Mesenteric fat pad (tissue), 1 donor: ENCODE measurements at places on chromosomes 16 and 17.

- no peak for DNase-seq
These were observed 18.7 kb downstream of the USP36 start for GRCh38 chr17:78821961-78822360.

DNA sequence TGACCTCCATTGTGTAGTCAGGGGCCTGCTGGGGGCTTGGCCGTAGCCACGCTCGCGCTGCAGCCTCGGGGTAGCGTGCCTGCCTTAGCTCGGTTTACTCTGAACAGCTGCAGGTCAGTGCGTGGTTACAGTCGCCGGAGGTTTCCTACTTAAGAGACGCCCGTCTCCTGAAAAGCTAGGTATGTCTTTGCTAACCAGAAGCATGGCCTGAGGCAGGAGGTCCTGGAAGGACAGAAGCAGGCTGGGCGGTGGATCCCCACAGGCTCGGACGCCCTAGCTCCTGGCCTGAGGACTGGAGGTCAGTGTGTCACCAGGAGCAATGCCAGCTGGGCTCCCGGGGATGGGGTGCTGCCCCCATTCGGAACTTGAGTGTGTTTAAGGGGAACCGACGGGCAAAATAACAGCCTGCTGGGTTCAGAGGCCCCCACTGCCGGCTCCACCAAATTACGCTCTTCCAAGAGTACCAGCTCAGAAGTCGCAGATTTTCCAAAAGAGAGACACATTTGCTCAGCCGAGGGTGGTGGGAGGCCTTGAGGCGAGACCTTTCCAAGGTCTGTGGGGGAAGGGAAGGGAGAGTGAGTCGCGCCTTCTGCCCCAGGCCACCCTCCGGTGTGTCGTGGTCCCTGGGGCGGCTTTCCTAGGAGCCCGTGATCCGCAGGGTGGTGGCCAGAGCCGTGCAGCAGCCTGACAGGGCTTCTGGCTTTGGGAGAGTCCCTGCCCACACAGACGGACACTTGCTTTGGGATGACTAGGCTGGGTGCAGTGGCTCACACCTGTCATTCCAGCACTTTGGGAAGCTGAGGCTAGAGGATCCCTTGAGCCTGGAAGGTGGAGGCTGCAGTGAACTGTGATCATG is 3.9 kb upstream of the GNG13 start:
- no peak for DNase-seq

DNA sequence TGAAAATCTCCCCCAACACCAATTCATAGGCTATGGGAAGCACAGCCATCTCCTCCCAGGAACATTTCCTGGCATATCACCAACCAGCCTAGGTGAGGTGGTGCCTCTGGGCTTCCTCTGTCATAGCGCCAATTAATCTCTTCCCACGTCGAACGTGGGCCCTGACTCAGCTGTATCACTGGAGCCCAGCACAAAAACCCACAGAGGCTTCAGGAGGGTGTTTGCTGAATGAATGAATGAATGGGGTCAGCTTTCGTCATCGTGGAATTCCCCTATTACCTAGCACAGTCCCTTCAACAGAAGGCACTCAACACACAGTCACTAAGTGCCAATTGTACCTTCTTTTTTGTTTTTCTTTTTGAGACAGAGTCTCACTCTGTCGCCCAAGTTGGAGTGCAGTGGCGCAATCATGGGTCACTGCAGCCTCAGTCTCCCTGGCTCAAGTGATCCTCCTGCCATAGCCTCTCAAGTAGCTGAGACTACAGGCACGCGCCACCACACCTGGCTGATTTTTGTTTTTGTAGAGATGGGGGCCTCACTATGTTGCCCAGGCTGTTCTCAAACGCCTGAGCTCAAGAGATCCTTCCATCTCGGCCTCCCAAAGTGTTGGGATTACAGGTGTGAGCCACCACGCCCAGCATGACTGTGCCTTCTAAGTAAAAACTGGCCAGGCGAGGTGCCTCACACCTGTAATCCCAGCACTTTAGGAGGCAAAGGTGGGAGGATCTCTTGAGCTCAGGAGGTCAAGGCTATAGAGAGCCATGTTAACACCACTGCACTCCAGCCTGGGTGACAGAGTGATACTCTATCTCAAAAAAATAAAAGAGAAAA is 4.1 kb downstream of the ZNF688 start:
- DNase-seq, result no peak

GRCh38 chr16:71635632-71636031 is 9.6 kb downstream of the MARVELD3 start:
- DNase-seq, result no peak

DNA sequence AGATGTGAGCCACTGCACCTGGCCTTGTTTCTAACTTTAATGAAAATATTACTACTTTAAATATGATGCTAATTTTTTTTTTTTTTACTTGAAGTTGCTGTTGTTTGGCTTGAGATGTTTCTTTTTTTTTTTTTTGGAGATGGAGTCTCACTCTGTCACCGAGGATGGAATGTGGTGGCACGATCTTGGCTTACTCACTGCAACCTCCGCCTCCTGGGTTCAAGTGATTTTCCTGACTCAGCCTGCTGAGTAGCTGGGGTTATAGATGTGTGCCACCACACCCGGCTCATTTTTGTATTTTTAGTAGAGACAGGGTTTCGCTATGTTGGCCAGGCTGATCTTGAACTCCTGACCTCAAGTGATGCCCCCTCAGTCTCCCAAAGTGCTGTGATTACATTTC is 23.6 kb downstream of the IGSF6 start:
- DNase-seq, result no peak

DNA sequence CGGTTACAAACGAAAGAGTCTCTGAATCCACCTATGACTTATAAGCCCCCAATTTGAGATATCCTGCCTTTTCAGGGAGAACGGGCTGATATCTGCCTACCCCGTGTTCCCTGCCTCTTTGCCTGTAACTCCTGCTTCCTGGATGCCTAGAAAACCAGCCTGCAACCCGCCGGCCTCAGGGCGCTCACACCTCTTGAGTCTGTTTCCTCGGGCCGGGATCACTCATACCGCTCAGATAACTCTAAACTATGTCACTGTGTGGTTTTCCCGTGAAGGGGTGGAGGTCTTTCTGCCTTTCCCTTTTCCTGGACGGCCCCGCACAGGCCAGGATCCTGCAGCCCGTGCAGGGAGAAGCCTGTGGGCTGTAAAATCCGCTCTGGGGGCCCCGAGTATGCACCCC is 10.4 kb downstream of the RPUSD1 start:
- DNase-seq, result no peak

GRCh38 chr16:4734063-4734729 is at the start of the genes ANKS3 and DNAAF8:
Gene ANKS3 (minus strand): TSS chr16:4734271. CDS start chr16:4730149, 4,122 bp downstream.
Gene DNAAF8 (plus strand): TSS chr16:4734537. CDS start chr16:4736515, 1,978 bp downstream.
- DNase-seq, result peak; percentile 96

- no peak for DNase-seq
These were observed 1.5 kb downstream of the LRRC3C start for GRCh38 chr17:39928858-39929645.

DNA sequence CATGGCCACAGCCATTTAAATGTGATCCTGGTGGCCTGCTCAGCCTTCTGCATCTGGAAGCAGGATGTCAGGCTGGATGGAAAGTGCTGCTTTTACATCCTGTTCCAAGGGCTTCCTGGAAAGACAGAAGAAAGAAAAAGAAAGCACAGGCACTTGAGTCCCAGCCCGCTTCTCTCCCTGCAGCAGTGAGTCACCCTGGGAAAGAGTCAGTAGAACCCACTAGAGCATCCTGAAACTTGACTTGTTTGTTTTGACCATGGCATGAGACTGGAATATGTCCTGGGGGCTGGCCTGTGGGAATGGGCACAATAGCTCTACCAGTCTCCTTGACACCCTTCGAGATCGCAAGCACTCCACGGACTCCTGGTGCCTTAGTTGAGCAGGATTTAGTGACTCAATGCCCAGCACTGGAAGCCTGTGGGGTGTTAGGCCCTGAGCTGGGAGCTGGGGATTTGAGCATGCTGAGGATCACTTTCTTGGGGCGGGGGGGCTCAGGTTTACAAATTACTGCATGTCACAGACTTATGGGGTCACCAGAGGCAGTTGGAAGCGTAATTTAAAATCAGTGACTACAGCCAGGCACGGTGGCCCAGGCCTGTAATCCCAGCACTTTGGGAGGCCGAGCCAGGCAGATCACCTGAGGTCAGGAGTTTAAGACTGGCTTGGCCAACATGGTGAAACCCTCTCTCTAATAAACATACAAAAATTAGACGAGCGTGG is 22.1 kb upstream of the GNA13 start:
- DNase-seq, result peak; percentile 45

DNA sequence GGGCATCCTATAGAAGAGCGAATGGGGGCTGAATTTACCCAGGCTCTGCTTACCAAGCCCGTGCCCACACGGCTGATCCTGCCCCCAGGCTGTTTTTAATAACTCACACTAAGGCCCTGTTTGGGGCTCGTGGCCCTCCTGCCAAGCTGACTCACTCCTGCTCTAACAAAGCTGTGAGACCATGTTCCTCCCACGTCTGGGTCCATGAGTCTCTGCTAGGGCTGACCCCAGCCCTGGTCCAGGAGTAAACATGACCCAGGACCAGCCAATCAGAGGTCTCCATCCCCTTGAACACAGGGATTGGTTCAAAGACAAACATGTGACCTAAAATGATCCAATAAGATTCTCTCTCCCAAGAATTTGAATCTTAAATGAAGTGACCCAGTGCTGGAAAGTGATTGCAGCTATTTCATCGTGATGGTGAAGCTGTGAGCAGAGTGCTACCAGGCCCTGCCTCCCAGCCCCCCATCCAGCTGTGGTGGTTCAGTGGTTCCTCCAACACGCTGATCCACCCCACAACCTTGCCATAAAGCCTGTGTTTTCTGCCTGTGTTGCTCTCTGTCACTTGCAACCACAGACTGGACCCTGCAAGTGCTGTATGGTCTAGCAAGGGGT is 57.2 kb downstream of the C16orf82 start:
- DNase-seq, result no peak

DNA sequence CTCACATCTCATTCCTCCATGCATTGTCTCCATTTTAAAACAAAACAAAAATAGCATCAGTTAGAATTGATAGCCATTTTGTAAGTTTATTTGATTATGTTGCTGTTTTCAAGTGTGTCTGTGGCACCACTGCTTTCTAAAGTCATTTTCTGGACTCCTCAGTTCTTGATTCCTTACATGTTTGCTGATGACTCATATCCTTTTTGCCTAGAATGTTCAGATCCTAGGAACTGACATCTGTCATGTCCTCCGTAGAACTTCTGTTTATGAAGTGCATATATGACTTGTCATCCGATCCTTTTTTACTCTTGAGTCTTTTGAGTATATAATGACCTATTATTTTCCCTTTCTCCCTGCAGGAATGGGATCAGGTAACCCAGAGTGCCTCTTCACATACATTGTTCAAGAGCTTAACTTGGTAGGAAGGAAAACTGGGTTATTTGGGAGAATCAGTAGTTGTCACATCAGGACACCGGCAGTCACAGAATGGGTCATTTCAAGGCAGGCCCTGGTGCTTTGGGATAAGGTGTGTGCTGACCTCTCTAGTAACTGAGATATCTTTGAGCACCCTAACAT is 69.2 kb downstream of the MAP2K4 start:
- no peak for DNase-seq

DNA sequence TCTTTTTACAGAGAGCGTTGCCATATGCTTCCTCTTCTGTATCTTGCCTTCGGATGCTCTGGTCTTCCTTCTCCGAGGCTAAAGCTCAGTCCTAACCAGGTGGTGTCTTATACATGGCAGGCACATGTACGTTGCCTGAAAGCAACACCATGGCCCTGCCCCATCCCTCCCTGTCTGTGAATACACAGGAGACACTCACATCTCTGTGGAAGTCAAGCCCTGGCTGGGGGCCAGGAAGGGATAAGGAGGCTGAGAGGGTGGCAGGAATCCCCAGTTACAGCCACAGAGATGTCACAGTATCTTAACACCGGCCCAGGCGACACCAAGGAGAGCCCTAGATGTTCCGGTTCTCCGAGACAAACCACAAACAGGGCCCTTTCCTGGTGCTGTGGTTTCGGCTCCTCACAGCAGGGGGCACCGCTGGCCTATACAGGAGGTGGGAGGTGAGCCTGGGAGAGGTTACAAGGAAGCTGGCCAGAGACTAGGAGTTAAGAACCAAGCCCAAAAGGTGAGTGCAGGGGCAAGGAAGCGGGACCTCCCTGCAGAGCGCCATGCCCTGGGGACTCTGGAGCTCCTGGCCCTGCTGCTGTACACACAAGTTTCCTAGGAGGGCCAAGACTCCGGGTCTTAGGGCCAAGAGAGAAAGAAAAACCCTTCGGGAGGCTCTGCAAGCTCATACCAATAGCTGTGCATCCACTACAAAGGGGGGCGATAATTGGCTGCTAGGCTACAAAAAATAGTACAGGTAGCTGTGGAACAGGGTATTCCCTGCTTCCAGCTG is 41.7 kb downstream of the SRL start:
- no peak for DNase-seq

GRCh38 chr16:23072769-23073549 is 76.3 kb downstream of the USP31 start:
- DNase-seq, result no peak

GRCh38 chr16:1592446-1592845 is 19.4 kb downstream of the IFT140 start:
- no peak for DNase-seq

- DNase-seq, result no peak
These were observed 135.5 kb downstream of the MGAT5B start for GRCh38 chr17:77003699-77004098.

DNA sequence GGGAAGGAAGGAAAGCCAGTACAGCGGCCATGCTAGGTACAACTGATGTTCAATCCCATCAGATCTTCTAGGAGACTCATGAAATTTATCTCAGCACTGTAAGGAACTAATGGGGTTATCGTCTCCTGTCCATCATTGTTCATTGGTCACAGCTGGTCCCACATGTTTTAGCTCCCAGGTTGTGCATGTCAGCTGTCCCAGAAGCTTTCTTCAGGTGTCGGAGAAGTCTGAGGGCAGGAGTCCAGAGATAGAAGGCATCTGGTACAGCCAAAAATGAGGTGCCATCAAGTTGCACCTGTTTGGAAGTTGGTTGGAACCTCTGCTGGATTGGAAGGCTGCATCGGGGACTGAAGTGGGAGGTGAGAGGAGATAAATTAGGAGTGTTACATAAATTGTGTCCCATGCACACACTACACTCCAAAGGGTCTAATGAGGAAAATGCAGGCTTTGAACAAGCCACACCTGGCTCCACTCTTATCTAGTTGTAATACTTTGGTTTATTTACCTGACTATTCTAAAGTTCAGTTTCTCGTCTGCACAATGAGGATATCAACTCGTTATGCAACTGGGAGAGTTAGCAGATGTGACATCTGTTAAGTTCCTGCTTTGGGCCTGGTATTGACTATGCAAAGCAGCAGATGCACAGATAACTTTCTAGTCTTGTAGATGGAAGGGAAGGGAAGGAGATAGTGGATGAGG is 62.9 kb downstream of the MAP2K6 start:
- no peak for DNase-seq

DNA sequence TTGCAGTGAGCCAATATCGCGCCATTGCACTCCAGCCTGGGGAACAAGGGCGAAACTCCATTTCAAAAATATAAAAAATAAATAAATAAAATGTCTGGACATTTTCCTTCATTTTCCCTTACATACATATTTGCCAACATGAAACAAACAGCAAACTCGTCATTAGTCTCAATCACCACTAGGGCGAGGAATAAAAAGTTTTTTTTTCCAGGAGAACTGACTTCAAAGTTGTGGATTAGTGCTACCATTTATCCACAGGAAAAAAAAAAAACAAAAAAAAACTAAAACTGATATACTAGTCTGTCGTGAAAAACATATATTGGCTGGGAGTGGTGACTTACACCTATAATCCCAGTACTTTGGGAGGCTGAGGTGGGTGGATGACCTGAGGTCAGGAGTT is 77.0 kb upstream of the MTMR4 start:
- DNase-seq, result no peak

GRCh38 chr17:34892461-34893249 is 68.6 kb downstream of the CCT6B start:
- no peak for DNase-seq
